Cerebellum (tissue), 4 donors: ENCODE measurements at places on chromosomes 4 and X. TPM values are rescaled to one million over a fixed set of nuclear protein-coding genes. Genes with fewer than 3 reads are reported as not detected.

Gene AADAT
- total RNA-seq, result 20.1 TPM

Gene RTL5
- 5.2 TPM for total RNA-seq

Gene HAND2
- total RNA-seq, result not detected

DNA sequence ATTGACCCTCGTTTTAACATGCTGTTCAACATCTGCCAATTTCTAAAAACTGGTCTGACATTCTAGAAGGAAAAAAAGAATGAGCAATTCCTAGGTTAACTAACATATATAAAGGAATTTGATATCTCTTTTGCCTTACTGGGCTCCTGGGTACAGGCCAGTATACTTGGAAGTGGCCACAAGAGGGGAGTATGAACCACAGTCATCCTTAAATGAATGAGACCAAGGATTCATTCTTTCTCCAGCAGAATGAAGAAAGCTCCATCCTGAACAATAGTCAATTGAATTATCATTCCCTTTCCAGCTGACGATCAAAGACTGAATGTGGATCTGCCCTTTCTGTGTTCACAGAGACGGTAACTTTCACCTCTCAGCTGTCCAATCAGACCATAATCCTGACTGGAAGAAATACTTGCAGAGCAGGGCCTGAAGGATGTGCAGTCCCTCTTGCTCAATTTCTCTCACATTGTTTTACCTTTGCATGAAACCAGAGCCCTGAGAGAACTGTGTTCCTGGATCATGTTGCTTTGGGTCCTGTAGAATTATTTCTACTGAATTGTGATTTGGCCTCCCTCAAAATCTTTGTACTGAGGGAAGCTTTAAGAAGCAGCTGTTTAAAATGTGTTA is 14.8 kb upstream of the SPARCL1 start:
- peak; percentile 66 for DNase-seq

GRCh38 chr4:90443231-90443630 is 316.0 kb downstream of the CCSER1 start:
- no peak for DNase-seq

DNA sequence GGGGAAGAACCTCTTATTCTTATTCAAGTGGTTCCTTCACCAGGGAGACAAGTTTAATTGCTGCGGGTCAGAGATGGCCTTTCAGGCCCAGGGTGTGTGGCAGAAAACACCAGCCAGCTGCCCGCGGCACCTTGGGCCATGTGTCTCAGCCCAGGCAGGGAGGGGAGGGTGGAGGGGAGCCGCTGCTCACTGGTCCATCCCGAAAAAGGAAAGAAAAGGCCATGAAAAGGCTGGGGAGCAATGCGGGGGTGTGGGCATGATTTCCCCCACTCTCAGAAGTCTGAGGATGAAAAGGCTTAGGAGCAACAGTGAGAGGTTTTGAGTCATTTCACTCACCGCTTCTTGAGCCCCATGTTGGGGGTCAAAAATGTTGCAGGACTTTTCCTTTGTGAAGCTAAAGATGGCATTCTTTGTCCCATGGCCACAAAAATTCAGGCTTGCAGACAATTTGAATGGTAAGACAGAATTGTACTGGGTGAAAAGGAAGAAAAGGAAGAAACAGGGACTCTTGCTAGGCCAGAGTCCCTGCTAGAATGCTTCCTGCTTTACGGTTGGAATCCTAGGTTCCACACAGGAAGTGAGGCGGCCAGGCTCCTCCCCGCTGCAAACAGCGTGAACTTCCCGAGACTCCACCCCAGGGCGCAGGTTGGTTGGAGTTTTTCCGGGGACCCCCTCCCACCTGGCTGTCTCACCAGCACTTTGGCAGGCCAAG is 17.4 kb upstream of the FAM47E start:
- DNase-seq, result no peak

DNA sequence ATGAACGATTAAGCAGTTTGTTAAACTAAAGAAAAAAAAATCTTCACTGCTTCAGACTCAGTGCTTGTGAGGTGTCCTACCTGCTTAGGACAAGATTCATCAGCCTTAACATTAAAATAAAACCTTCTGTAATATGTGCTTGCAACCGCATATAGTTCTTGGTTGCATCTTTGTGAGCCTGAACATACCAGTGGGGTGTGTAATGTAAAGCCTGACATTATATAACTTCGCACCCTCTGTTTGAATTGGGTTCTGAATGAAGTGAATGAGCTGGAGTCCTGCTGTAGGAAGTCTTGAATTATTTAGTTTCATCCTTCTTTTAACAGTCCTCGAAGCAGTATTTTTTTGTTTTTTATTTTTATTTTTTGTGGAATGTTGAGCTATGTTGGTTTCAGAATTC is 3.1 kb downstream of the KDM6A start:
- DNase-seq, result no peak

DNA sequence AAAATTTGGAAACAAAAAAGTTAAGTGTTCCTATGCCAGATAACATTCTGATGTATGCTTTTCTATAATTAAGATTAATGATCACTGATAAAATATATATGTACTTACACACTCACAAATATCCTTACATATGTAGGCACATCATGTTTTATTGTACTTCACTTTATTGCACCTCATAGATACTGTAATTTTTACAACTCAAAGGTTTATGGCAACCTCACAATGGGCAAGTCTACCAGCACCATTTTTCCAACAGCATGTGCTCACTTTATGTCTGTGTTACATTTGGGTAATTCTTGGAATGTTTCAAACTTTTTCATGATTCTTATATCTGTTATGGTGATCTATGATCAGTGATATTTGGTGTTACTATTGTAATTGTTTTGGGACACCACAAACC is 57.8 kb upstream of the GPRIN3 start:
- DNase-seq, result no peak

GRCh38 chr4:167185465-167185864 is 48.8 kb downstream of the SPOCK3 start:
- no peak for DNase-seq

GRCh38 chr4:107380190-107380589 is 339.8 kb downstream of the PAPSS1 start:
- no peak for DNase-seq

- DNase-seq, result no peak
These were observed 9.6 kb upstream of the IL13RA1 start for GRCh38 chrX:118717678-118718391.

- DNase-seq, result peak; percentile 20
These were observed 893 bp upstream of the METAP1 start for GRCh38 chr4:98994474-98995182.

DNA sequence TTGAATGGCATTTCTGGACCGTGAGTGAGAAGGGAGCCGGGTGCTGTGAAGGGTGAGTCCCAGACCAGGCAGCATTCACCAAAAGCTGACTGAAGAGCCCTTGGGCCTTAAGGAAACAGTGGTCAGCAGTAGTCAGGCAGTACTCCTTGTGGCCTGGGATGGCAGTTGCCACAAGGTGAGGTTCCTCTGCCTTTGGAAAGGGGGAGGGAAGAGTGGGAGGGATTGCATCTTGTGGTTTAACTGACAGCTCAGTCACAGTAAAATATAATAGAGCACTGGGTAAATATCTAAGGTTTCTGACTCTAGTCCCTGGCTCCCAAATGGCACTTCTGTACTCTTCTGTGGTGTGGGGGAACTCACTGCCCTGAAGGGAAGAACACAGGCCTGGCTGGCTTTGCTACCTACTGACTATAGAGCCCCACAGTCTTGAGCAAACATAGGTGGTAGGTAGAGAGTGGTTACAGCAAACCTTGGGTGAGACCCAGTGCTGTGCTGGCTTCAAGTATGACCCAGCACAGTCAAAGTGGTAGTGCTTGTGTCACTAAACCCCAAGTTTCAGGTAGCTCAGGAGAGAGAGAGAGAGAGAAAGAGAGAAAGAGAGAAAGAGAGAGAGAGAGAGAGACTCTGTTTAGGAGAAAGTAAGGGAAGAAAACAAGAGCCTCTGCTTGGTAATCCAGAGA is 154.2 kb downstream of the TEX11 start:
- DNase-seq, result no peak

DNA sequence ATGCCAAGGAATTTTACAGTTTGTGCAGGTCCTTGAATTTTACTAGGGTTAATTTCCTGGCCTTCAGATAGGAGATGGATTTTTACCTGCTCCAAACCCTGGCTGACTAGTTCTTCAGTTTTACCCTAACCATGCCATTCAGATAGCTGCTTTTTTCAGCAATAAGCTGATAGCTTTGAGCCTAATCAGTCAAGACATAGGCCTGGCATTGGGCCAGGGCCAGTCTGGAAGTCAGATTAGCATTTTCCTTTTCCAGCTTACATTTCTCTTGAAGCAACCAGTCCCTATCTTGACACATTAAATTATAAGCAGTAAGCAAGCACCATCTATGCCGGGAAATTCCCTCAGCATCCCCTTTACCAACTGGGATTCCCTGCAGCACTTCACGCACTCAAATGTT is 177.1 kb downstream of the ADGRA3 start:
- DNase-seq, result peak; percentile 13

DNA sequence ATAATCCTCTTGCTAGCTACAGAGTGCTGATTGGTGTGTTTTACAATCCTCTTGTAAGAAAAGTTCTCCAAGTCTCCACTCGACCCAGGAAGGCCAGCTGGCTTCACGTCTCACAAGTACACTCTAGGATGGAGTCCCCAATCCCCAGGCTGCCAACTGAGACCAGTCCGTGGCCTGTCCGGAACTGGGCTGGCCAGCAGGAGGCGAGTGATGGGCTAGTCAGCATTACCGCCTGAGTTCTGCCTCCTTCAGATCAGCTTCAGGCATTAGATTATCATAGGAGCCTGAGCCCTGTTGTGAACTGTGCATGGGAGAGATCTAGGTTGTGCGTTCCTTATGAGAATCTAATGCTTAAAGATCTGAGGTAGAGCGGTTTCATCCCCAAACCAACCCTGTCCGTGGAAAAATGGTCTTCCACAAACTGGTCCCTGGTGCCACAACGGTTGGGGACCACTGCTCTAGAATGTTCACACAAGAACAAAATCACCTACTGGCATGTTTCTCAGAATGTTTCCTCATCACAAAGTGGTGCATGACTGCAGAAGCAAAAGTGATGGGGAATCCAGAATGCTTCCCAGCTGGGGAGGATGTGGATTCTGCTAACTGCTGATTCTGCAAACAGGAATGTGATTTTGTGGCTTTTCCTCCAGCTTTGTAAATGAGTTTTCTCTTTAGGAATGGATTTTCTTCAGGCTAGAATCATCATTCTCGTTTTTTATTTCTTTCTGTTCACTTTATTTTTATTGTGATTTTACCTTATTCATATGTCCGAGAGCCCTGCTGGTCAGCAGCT is 40.9 kb downstream of the SEPTIN11 start:
- DNase-seq, result no peak
